Tongue (tissue), 3 donors: ENCODE measurements at places on chromosomes 6 and 20. TPM values are rescaled to one million over a fixed set of nuclear protein-coding genes. Genes with fewer than 3 reads are reported as not detected.

Gene GFRA4
- total RNA-seq = not detected

Gene STMND1
- not detected for total RNA-seq

Gene CAPN11
- total RNA-seq = 0.72 TPM

Gene HNF4A
- not detected for total RNA-seq

Gene OPRL1
- total RNA-seq = 0.62 TPM

Gene LHFPL5
- total RNA-seq = not detected

Gene SLC13A3
- 1.7 TPM for total RNA-seq

Gene COL9A1
- total RNA-seq = 4.2 TPM
